ENCODE measurements at places on chromosomes 5 and 9.

DNA sequence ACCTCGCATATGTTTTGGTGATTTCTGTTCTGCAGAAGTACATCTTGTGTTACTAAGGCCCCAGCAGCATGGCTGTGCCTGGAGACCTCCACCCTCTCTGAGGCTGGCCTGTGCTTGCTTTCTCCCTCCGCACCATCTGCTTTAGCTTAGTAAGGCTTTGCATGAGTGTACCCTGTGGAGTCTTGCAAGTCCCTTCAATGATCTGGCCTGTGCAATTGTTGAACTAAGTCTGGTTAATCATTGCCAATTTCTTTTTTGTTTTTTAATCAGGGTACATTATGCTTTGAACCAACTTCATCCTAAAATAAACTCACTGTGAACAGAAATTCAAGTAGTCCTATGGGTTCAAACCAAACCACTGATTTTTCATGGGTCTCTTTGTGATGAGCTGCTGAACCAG is 32.3 kb downstream of the ACOT12 start:
- no peak for DNase-seq

- DNase-seq: no peak
Measured at GRCh38 chr9:69173497-69173890, 583 bp upstream of the TJP2 start.

DNA sequence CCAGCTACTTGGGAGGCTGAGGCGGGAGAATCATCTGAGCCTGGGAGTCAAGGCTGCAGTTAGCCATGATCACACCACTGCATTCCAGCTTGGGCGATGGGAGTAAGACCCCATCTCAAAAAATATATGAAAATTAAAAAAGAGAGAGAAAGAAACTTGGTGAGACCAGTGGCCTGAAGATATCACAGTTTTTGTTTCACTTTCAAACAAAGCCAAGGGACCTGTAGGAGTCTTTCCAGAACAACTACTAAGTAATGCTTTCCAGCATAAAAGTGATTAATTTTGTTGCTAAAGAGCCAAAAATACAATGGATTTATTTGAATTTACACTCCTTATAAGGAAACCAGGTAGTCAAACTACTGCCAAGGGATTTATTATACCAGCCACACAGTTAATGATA is 23.5 kb downstream of the GKAP1 start:
- no peak for DNase-seq

DNA sequence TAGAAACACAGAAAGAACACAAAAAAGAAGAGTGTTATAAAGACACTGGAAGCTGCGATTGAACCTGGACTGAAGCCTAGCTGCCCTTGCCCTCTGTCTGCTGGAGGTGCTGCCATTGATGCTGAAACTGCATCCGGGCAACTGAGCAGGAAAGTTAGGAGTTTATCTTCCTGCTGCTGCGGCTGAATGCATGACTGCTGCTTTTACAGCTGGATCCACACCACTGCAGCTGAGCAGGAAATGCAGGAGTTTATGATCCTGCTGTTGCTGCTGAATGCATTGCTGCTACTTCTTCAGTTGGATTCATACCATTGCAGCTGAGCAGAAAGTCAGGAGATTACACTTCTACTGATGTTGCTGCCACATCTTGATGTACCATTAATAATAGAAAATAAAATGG is 21.8 kb upstream of the JAKMIP2 start:
- no peak for DNase-seq

DNA sequence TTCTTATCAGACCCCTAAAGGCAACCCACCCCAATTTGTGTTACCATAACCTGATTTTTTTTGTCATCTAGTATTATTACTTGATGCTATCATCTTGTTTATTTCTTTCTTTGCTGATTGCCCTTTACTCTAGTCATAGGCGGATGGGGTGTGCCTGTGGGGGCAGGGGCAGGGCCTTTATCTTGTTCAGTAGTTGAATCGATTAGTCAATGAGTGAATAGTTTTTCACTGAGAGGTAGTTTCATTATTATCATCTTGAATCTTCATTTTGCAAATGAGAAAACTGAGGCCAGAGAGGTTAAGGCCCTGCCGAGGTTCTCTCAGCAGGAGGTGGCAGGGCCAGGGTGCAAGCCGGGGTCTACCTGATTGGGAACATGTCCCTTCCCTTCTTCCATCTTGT is 9.4 kb upstream of the GM2A start:
- DNase-seq: no peak

DNA sequence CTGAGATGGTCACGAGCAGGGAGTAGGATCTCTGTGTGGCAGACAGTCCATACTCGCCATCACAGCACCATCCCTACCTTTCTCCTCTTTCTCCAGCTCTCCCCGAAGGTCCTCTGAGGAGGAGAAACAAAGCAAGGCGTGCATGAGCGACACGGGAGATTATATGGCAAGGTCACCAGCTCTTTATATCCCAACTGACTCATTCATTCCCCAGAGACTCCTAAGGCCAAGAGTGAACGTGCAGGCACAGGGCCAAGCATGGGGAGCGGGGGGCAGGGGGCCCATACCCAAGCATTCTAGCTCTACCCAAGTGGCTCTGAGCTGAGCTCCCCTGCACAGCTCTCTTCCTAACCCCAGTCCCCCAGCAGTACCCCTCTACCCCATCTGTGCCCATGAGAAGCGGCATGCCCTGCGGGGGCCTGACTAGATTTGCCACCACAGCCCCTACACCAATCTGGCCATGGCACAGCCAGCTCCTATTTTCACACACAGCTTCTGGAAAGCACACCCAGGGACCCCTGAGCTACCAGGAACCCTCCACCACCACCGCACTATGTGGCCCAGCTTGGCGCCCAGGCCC is 6.8 kb downstream of the TRIM7 start:
- DNase-seq: no peak

DNA sequence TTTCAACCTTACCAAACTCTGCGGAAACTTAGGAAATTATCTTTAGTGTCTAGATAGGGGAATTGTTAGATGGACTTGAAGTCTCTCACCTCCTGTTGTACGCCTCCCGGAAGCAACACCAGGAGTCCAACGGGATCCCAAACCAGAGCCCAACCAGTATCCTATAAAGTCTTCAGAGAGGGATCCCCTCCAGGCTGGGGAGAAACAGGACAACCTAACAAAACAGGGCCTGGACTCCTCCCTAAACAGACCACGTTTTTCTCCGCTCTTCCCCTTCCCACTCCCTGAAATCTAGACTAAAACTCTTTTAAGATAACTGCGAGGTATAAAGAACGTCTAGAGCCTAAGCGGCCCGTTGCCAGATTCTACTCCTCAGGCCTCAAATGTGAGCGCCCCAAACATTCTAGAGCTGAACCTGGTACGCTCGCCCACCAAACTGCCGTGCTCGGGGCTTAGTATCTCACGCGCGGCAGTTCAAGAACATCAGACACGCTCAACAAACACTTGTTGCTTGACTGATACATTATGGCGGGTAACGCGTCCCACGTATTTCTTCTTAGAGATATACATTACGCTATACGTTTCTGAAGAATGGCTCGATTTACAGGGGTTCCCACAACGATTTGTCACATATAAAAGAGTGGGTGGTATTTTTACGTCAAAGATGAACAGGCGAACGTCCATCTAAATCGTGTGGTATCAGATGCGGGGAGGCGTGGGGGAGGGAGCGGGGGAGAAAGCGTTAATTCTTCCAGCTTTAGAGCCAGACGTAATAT is 663 bp upstream of the SMIM27 start:
- no peak for DNase-seq

DNA sequence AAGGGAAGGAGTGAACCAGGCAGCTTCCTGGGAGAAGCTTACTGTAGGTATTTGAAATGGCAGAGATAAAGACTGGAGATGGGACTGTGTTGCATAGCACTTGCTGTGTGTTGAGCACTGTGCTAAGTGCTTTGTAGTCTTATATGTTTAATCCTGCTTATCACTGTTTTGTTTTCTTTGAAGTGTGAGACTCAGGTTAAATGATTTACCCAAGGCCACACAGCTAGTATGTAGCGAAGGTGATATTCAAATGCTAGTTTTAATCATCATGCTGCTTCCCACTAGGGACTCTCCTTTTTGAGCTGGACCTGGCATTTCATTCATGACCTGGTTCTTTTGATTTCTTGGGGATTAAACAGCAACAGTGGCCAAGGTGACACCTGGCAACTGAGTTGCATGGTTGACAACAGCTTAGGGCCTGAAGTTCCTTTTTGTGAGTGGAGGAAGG is 35.3 kb upstream of the SPRY4 start:
- DNase-seq: no peak

GRCh38 chr5:21391506-21391905 is 1403.5 kb upstream of the CDH18 start:
- no peak for DNase-seq

- DNase-seq: no peak
Measured at GRCh38 chr5:95281226-95281625, 3.7 kb downstream of the MCTP1 start.

DNA sequence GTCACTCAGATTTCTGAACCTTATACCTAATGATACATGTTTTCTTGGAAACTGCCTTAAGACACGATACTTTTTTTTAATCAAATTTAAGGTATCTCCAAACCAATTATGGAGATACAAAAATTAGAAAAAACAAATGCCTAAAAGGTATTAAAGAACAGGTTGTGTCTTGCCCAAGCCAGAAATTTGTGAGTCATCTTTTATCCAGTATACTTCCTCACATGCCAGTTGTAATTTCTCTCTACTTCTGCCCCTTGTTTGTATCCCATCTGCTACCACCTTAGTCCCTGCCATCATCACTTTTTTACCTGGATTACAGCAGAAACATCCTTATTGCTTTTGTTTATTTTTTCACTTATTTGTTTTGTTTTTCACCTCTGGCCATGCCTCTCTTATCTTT is 571.2 kb upstream of the DAB2 start:
- DNase-seq: no peak

- peak; percentile 31 for DNase-seq
Measured at GRCh38 chr5:177111720-177112394, 21.7 kb upstream of the NSD1 start.

DNA sequence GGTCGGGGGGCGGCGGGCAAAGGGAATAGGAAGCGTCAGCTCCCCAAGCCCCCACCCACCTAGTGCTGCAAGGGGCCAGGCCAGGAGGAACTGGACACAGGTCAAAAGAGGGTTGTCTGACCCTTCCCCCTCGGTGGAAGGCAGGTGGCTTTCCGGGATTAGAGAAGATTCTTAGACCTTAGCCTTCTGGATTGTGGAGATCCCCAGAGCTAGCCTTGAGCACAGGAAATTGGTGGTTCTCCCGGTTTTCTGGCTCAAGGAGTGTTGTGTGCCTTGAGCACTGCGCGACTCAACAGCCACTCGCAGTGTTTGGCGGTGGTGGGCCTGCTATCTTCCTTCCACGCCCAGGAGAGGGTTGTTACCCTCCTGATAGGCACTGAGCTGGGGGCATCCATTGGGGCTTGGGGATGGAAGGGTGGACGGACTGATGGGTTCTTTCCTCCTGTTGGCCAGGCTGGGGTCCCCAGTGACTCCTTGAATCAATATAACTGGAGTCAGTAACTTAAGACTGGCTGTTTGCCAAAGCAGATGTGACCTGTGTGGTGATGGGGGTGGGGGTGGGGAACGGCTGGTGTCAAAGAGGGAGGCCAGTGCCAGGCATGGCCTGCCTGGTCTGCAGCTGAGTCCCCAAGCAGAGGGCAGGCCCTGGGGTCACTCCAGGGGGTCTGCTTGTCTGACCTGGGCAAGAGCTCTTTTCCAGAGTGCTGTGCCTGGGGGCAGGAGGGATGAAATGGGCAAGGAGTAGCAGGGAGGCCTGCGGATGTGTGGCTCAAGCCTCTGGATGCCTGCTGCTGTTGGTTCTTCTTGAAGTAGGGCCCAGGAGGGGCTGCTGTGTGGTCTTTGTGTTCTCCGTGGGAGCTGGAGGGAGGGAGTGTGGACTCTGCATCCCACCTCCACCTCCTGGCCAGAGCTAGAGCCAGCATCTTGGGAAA is 2.1 kb downstream of the FGF18 start:
- DNase-seq: no peak

DNA sequence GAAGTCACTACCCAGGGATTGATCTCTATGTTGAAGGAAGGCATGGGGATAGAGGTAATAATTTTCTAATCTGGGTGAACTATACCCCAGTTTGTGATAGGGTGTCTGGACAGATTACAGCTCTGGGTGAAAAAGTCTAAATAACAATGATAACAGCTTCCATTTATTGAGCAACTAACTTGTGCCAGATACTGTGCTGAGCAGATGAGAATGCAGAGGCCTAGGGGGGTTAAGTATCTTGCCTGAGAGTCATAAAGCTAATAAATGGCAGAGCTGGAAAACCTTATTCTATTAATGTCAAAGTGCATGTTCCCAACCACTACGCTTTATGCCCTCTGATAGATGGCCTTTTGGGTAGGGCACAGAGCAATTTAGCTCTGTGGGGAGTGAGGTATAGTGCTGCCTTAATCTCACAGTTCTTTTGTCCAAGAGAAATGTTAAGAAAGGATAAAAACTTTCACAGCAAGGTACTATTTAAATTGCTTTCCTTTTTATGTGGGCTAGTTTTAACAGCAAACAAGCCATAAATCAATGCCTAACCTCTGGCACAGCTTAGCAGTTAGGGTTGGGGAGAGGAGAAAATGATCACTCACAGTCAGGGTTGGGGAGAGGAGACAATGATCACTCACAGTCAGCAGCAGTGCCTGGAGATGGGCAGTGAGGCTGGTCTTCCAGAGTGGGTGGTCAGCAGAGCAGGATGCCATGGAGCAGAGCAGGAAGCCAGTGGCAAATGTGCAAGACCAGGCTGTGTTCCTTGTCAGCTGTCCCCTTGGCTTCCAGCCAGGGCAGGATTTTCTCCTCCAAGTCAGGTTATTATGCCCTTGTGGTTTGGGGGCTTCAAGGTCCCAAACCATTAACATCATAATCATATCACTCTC is 187.0 kb downstream of the CARTPT start:
- DNase-seq: no peak

DNA sequence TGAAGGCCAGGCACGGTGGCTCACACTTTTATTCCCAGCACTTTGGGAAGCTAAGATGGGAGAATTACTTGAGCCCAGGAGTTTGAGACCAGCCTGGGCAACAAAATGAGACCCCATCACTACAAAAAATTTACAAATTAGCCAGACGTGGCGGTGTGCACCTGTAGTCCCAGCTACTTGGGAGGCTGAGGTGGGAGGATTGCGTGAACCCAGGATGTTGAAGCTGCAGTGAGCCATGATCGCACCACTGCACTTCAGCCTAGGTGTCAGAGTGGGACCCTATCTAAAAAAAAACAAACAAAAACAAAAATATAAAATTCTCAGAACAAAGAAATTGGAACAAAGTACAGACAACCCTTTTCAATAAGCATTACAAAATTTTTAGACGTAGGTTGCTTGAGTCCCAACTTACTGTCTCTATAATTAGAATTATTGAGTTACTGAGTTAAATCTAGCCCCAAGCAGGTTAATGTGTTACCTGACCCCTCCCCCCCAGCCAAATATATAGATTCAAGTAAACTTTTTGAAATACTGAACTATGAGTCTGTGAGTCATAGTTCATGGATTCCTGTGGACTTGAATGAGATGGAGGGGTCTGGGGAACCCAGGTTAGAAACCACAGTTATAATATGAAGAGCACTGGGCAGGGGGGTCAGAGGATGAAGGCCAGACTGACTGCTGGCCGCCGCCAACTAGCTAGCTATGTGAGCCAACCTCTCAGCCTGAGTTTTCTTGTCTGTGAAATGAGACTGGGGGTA is 173.1 kb downstream of the AOPEP start:
- DNase-seq: no peak
